ENCODE measurements at places on chromosomes 4 and X. TPM values are rescaled to one million over a fixed set of nuclear protein-coding genes. Genes with fewer than 3 reads are reported as not detected.

TAF1 gene
- total RNA-seq = 37.1 TPM

BRS3 gene
- total RNA-seq = not detected

ATP1B4 gene
- total RNA-seq = not detected

NAA15 gene
- 26.6 TPM for total RNA-seq

MAGEC3 gene
- not detected for total RNA-seq

HPF1 gene
- total RNA-seq = 12.0 TPM

HSFX2 gene
- 0.72 TPM for total RNA-seq

Measured in smooth muscle cell of the pulmonary artery (primary cell).